Muscle of back (tissue), 13 donors: ENCODE measurements at places on chromosomes 5 and 9.

- DNase-seq: no peak
These were observed 43.0 kb upstream of the SHB start for GRCh38 chr9:38112049-38112448.

DNA sequence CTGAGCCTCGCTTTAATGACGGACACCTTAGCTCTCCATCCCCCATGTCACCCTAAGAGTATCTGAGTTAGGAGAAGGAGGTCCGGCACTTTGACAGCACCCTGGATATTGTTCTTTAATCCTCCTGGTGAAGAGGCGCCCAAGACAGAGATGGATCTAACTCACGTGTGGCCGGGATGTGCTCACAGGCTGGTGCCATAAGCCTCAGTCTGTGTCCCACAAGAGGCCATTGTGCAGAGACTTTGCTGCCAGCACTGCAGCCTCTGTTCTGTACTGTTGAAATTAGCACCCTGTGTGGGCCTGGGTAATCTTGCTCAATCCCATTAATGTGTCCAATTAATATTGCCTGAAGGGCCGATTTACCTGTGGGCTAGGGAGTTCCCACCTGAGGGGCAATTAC lies 37.7 kb downstream of the NXNL2 start:
- DNase-seq: no peak

- no peak for DNase-seq
These were observed 247.1 kb downstream of the EBF1 start for GRCh38 chr5:158852622-158853021.

DNA sequence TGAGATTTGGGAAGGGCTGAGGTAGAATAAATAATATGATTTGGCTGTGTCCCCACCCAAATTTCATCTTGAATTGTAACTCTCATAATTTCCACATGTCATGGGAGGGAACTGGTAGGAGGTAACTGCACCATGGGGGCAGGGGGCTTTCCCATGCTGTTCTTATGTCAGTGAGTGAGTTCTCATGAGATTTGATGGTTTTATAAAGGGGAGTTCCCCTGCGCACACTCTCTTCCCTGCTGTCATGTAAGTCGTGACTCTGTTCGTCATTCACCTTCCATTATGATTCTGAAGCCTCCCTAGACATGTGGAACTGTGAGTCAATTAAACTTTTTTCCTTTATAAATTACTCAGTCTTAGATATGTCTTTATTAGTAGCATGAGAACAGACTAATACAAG lies 115.5 kb upstream of the STARD4 start:
- no peak for DNase-seq

GRCh38 chr9:12997009-12997408 lies 222.2 kb downstream of the LURAP1L start:
- peak; percentile 39 for DNase-seq

- no peak for DNase-seq
These were observed 104.2 kb downstream of the MEF2C start for GRCh38 chr5:88778736-88779135.

GRCh38 chr5:76406673-76407072 lies 3.6 kb downstream of the IQGAP2 start:
- no peak for DNase-seq

DNA sequence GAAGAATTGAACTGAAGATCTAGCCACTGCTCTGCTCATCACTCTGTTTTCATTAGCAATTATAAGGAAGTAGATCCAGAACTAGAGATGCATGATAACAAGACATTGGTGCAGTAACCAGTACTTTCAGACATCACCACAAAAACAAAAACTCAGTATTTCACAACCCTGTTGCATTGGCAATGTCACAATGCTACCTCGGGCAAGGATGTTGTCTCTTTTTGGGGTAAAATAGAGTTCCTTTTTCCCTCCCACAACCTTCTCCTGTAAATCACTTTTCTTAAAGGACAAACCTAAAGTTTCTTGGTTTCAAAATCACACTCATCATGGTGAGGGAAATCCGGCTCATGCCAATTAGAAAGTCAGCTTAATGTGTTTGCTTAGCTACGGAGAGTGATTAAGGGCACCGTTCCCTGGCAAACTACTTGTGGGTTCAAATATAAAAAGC lies 420.1 kb upstream of the MEF2C start:
- DNase-seq: no peak

GRCh38 chr5:43582082-43583005 lies 20.6 kb upstream of the NNT start:
- no peak for DNase-seq

DNA sequence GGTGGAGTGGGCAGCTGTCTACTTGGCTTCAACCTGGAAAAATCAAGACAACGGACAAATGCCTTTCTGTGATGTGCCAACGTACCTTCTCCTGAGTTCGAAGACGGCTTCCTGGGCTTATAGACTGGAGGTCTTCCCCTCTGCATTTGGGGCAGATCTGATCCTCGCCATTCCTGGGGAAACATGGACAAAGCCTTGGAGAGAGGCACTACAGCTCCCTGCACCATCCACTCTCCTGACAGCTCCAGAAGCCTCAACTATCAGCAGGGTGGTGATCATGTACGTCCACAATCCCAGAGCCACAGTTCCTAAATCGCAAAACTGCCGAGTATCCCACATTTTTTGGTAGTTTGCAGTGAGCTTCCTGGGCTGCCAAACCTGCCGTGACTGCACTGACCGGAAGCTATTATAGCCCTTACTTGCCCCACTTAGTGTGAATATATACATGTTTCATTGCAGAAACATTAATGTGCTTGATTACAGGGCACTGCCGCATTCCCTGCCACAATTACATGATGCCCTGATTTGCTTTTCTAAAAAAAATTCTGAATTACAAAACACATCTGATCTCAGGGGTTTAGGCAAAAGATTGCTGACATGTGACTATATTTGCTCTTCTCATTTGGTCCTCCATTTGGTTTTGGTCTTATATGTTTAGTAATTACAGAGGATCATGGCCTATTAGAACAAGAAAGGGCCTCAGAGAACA lies 2.8 kb downstream of the TRAF1 start:
- no peak for DNase-seq

DNA sequence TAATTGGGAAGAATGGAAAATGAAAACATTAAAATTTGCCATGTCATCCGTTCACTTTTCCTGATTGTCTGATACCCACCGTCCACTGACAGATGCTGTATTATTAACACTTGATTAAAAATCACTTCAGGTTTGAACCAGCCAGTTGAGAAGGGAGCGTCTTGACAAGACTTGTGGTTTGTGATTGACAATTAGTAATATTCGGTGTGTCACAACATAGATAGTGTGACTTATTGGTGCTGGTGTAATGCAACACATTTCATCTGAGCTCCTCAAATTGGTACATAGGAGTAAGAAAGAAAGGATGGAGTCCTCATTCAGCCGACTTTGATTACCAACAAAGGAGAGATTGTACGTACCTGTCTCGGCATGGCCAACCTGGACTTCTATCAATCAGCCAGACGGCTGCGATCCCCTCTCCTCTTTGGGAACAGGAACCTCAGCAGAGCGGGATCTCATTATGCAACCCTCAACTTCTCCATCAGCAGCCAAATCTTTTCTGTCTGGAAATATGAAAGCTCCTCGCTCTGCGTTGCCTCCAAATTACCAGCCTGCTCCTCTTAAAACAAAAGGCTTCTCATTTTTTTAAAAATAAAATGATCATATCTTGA lies 211.7 kb upstream of the MVB12B start:
- DNase-seq: no peak

- no peak for DNase-seq
These were observed 800.7 kb upstream of the CTNND2 start for GRCh38 chr5:12704955-12705354.

GRCh38 chr5:116381201-116381600 lies 193.4 kb downstream of the SEMA6A start:
- no peak for DNase-seq

DNA sequence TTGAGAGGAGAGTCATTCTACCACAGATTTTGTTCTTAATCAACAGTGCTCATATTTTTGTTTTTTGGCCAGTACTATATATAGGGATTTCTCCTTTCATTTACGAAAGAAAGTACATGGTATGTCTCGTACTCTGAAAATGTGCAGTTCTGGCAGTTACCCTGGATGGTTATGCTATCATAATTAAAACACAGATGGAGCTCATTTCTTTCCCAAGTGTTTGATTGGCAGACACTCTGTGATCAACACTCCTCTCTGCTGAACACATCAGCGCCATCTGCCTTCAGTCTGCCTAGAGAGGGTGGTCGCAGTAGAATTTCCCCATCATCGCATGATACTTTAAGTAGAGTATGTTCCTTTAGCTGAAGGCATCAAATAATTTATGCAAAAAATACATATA lies 64.5 kb downstream of the PAM start:
- no peak for DNase-seq

- no peak for DNase-seq
These were observed 130.9 kb downstream of the PALM2AKAP2 start for GRCh38 chr9:109910671-109911518.

- peak; percentile 8 for DNase-seq
These were observed 50.6 kb downstream of the DEPDC1B start for GRCh38 chr5:60649288-60649917.

DNA sequence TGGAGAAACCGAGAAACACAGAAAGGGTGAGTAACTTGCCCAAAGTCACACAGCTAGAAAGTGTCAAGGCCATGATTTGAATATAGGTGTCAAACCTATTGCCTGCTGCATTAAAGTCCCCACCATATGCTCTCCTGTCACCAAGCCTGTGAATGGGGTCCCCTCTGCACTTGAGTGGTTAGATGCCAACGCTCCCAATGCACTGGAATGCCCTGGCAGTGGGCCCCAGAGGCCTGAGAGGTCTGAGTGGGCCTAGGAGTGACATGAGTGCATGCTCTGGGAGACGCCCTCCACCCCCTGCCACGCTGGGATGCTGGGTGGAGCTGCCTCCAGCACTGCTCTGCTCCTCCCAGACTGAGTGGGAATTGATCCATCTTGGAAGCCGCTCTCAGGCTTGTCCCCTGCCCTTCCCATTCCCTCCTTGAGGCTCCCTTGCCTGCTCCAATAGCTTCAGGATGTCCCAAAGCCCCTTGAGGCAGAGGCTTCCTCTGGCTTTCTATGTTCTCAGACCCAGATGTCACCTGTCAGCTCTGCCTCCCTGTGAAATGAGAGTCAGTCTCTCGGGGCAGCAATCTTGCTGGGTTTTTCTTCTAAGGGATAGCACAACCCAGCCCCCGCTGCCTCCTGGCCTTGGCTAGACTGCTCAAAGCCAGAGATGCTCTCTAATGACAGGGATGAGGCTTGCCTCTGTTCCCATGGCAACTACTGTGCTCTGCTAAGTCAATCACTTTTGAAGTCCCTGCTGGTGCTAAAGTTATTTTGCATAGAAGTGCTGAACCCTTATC lies 6.6 kb upstream of the ARSI start:
- peak; percentile 79 for DNase-seq

- DNase-seq: no peak
These were observed 437.1 kb upstream of the TLE4 start for GRCh38 chr9:79134654-79135053.

- no peak for DNase-seq
These were observed 12.7 kb downstream of the STK10 start for GRCh38 chr5:172175263-172175719.

GRCh38 chr5:122775550-122776542 lies 966 bp downstream of the SNX2 start:
- no peak for DNase-seq

- no peak for DNase-seq
These were observed 101.5 kb downstream of the TAF11L14 start for GRCh38 chr5:17735761-17736160.

- DNase-seq: no peak
These were observed 17.0 kb upstream of the CRB2 start for GRCh38 chr9:123338710-123339665.

- DNase-seq: no peak
These were observed 309.6 kb downstream of the MLLT3 start for GRCh38 chr9:20312732-20313131.

DNA sequence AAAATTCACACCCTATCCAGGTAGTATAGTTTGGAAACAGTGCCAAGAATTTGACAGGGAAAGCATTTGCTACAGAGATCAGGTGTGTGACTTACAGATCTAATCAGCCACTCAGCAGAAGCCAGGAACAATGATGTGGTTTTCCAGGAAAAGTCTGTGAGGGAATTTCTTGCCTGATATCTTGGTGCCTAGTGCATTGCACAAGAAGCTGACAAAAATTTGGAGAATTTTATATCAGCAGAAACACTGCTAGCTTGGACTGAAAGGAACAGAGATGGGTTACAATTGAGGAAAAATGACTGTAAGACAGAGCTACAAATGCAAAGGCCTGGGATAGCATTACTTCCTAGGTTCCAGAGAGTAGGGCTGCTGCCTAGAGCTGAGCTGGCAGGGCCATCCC lies 658.1 kb upstream of the CHD1 start:
- DNase-seq: no peak
